Upper lobe of right lung (tissue), 1 donor: ENCODE measurements at places on chromosomes 2 and 18. TPM values are rescaled to one million over a fixed set of nuclear protein-coding genes. Genes with fewer than 3 reads are reported as not detected.

The LHCGR gene
- total RNA-seq, result not detected

The MYO5B gene
- 31.6 TPM for total RNA-seq

GRCh38 chr2:176173567-176174381, 14.7 kb upstream of the HOXD1 start:
- DNase-seq, result no peak

DNA sequence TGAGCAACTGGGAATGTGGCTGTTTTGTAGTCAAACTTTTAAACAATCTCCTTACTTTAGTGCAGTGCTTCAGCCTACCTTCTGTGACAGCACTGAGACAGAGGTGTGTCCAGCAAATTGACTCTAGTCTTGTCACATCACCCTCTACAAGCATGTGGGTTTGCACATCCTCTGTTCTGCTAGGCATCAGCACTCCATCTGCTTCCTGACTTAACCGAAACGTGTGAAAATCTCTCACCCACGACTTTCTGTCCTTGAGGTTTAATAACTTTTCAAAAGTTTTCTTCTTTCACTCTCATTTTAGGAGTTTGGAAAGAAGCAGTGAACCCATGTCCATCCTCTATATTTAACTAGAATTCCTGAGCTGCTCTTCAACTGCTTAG, 42.6 kb downstream of the TTR start:
- DNase-seq, result no peak

DNA sequence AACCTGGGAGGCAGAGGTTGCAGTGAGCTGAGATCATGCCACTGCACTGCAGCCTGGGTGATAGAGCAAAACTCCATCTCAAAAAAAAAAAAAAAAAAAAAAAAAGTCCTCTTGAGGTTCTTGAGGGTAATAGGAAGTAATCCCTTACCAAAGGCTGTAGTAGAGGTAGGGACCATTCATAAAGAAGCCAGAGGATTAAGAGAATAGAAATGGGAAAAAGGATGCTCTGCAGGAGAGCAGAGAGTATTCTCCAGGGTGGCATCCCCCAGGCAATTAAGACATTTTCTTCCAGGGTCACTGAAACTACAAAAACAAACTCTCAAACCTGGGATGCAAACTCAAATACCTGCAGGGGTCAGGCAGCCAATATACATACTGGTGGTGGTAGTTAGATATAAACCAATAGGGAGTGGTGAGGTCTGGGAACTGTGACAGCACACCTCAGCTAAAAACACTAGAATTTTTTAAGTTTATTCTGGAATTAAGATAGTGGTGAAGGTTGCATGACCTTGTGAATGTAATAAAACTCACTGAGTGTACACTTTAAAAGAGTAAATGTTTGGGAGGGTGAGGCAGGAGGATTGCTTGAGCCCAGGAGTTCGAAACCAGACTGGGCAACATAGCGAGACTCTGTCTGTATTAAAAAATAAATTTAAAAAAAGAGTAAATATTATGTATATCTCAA, 24.7 kb downstream of the RAPH1 start:
- no peak for DNase-seq

GRCh38 chr18:3604498-3605408, 154.8 kb downstream of the TGIF1 start:
- DNase-seq, result no peak
